Retina (tissue), 1 donor: ENCODE measurements at places on chromosomes 11 and 22.
A peak's percentile ranks its signal among the peaks of the same experiment; 100 is the strongest.

- DNase-seq = peak; percentile 17
Observed at GRCh38 chr11:13013054-13013488, 4.0 kb downstream of the RASSF10 start.

DNA sequence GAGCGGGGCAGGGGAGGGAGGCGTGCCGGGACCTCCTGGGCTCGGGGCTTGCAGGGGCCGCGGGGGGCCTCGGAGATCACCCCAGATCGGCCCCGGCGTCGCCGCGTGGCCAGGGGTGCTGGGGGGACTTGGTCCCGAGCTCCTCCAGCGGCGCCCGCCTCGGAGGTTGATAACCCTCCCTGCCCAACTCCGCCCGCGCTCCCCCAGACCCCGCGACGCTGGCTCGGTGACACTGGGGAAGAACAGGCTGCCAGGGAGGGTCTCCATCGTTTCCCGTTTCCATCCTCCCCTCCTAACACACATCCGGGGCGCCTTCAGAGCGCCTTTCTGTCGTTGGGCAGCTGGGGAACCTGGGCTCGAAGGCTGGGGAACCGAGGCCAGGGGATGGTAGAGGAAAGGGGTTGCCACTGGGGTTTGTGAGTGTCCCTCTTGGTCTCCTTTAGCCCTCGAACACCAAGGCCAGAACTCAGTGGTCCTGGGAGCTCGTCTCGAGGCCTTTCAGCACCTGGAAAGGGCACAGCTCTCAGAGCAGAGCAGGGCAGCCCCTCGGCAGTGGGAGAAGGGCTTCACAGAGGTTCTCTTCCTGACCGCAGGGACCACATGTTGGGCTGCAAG, 431 bp downstream of the SLC37A2 start:
- peak; percentile 49 for DNase-seq

DNA sequence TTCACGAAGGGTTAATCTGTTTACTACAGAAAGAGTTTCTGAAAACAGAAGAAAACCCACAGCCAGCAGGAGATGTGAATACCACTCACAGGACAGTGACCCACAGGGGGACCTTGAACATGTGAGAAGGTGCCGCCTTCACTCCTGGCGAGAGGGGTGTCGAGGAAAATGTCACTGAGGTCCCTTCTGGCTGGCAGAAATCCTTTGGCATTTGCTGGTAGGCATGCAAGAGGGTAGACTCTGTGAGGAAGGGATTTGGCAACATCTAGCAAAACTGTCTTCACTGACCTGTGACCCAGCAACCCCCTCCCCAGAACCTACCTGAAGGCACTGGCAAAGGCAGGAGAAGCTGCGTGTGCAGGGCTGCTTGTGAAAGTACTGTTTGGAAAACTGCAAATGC, 8.6 kb downstream of the KCNQ1 start:
- DNase-seq = no peak

DNA sequence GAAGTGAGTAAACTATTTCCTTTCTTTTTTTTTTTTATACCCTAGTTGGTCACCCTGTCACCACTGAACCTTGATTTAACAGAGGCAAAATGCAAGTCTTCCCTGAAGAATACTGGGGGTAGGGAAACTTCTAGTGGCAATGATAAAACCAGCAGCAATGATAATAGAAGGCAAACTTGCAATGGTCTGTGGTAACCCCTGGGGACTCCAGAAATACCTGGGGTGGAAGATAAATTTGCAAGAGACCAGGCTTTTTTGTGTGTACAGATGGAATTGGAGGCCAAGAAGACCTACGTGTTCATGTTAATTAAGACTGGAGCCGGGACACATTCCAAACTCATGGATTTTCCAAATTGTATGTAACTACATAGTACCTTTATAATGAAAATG, 11.6 kb downstream of the APOL5 start:
- DNase-seq = no peak
